ENCODE measurements at places on chromosomes 1 and 21. TPM values are rescaled to one million over a fixed set of nuclear protein-coding genes. Genes with fewer than 3 reads are reported as not detected.

Gene CCDC17
- 16.2 TPM for total RNA-seq

Gene ANGPTL7
- 0.42 TPM for total RNA-seq

Gene ITGB3BP
- 16.6 TPM for total RNA-seq

Gene OR14A16
- not detected for total RNA-seq

Gene SKI
- total RNA-seq, result 75.8 TPM

Gene HSD11B1
- total RNA-seq, result 30.7 TPM
